ENCODE measurements at places on chromosomes 12 and 14.

GRCh38 chr12:53588123-53588522 is 38.1 kb downstream of the ATF7 start:
- no peak for DNase-seq

GRCh38 chr12:17060260-17060659 is 454.3 kb upstream of the LMO3 start:
- no peak for DNase-seq

DNA sequence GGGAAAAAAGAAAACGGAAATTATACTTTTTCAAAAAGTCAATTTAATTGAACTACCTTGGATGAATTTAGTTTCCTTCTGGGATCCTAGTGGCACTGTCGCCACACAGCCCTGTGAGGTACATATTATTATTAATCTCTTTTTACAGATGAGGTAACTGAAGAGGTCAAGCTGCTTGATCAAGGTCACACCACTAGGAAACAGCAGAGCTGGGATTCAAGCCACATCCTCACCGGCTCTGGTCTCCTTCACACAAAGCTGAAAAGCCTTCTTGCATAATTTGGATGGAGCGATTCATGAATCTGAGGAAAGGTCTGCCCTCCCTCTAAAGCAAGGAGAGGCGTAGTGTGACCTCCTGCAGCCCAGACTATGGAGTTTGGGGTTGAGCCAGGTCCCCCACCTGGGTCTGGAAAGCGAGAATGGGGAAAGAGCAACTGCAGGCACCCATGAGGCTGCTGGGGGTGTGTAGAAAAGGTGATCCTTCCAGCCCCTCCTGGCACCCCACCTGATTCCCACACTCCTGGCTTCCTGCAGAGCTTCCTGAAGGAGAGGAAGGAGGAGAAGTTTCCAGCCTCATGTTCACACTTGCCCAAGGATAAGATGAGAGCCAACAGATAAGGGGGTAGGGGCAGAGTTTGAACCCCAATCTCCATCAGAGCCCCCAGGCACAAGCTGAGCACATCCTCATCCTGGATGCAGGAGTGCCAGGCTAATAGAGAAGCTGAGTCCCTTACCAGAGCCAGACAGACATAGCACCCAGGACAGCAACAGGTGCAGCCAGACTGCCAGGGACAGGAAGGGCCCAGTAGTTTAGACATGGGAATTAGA is 3.9 kb upstream of the KRT79 start:
- no peak for DNase-seq

- DNase-seq, result no peak
Measured at GRCh38 chr14:75723716-75724115, 62.7 kb downstream of the TTLL5 start.

GRCh38 chr12:14957551-14958168 is 3.7 kb downstream of the ARHGDIB start:
- DNase-seq, result no peak

GRCh38 chr12:77746096-77746495 is 84.6 kb upstream of the NAV3 start:
- no peak for DNase-seq

- DNase-seq, result no peak
Measured at GRCh38 chr14:20719777-20720176, 25.9 kb upstream of the EDDM3A start.

- no peak for DNase-seq
Measured at GRCh38 chr14:31207287-31207754, 272 bp downstream of the HECTD1 start.

All from left forelimb (tissue), 1 donor.